ENCODE measurements at places on chromosomes 6 and 20.
A peak's percentile ranks its signal among the peaks of the same experiment; 100 is the strongest.

DNA sequence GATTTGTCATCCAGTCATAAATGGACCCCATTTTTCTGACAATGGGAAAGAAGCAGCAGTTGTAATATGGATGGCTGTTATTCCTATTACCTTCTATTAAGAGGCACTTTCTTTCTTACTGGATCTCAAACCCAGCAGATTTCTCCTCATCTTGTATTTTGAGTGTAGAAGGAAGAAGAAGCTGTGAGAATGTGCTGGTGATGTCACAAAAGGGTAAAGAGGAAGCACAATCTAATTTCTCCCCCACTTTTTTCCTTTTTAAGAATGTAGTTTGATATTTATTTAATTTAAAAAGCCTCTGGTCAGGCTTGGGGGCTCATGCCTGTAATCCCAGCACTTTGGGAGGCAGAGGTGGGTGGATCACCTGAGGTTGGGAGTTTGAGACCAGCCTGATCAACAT is 100.0 kb upstream of the JARID2 start:
- H3K27me3 ChIP-seq = peaks cover 8% of the 10 kb centered on the region
- H3K4me3 ChIP-seq = no peak overlapping the region
- DNase-seq = no peak
- no peak overlapping the region for H3K27ac ChIP-seq

GRCh38 chr6:120903836-120904235 is 430.4 kb downstream of the TBC1D32 start:
- no peaks in the 10 kb centered on the region for H3K27me3 ChIP-seq
- H3K4me1 ChIP-seq = no peaks in the 10 kb centered on the region
- no peak for DNase-seq
- H3K27ac ChIP-seq = no peak overlapping the region

DNA sequence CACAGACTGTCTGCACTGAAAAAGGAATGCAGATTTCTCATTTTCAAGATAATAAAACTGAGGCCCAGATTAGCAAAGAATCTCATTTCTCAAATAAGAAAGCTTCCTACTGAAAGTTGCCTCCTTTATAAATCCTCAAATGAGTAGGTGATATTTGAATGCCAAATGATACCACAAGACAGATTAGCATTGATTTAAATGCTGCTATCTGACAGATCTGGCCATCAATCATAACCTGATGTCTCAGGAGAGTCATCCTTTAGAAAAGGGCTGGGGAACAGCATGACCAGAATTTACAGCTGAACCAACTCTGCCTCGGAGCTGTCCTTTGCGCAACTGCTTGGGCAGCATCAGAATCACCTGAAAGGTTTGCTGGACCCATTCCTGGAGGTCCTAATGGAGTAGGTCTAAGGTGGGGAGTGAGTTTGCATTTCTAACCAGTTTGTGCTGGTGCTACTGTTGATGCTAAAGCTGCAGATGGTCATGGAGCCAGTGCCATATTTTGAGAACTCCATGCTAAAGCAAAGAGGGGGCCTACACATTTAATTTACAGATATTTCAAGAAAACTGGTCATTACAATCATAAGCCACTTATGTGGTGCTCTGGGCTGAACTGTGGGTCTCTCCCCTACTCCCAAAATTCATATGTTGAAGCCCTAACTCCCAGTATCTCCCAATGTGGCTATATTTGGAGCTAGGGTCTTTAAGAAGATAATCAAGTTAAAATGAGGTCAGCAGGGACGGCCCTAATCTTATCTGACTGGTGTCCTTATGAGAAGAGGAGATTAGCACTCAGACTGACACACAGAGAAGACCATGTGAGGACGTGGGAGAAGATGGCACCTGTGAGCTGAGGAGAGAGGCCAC is 295.5 kb upstream of the JARID2 start:
- H3K4me1 ChIP-seq = no peaks in the 10 kb centered on the region
- no peak for DNase-seq
- peaks cover 7% of the 10 kb centered on the region for H3K36me3 ChIP-seq

GRCh38 chr6:135212935-135213334 is 31.8 kb downstream of the MYB start:
- peaks cover 20% of the 10 kb centered on the region for H3K4me1 ChIP-seq
- H3K4me3 ChIP-seq = peak overlapping the region; percentile 60
- H3K27ac ChIP-seq = peak overlapping the region; percentile 76

DNA sequence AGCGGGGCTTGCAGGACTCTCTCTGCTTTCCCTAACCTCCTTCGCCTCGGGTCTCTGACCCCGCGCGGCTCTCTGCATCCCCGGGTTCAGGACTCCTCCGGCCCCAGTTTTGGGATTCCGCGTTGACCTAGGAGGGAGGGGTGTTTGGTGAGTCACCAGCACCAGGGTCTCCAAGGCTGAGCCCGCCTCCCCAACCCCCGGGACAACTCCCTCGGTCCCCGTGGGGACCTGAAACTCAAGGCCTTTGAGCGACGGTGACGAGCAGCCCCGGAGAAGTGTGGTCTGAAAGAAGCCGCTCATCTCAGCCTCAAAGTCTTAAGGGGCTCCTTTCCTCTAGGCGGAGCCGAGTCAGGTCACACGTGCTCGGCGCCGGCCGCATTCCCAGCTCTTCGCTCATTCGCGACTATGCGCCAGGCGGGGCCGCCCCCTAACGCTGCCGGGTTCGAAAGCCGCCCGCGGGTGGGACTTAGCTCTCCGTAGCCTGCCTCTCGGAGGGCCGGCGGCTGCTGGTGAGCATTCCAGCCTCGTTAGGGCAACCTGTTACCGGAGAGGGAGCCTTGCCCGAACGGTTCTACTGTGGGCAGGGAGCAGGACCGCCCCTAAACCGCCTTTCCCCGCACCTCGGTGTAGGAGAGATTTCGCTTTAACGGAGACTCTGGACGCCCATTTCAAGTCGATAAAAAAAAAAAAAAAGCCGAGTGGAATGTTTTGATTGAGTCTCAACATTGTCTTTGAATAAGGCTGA is 3.0 kb upstream of the PRDM13 start:
- H3K4me1 ChIP-seq = peaks cover 9% of the 10 kb centered on the region
- DNase-seq = no peak
- peaks cover 53% of the 10 kb centered on the region for H3K27me3 ChIP-seq
- peak overlapping the region; percentile 73 for H3K4me3 ChIP-seq
- peaks cover 18% of the 10 kb centered on the region for H3K36me3 ChIP-seq

- no peak overlapping the region for H3K4me3 ChIP-seq
- no peaks in the 10 kb centered on the region for H3K36me3 ChIP-seq
- H3K27ac ChIP-seq = no peak overlapping the region
- H3K4me1 ChIP-seq = peaks cover 6% of the 10 kb centered on the region
Measured at GRCh38 chr20:953742-954141, 37.6 kb upstream of the ANGPT4 start.

- H3K27me3 ChIP-seq = no peaks in the 10 kb centered on the region
- DNase-seq = peak; percentile 12
- H3K4me1 ChIP-seq = peaks cover 19% of the 10 kb centered on the region
- peak overlapping the region; percentile 18 for H3K4me3 ChIP-seq
- H3K36me3 ChIP-seq = peaks cover 2% of the 10 kb centered on the region
Measured at GRCh38 chr6:96468681-96469224, 52.9 kb upstream of the UFL1 start.

- no peak overlapping the region for H3K27ac ChIP-seq
- H3K4me3 ChIP-seq = no peak overlapping the region
- peaks cover 5% of the 10 kb centered on the region for H3K36me3 ChIP-seq
- no peak for DNase-seq
- H3K27me3 ChIP-seq = no peaks in the 10 kb centered on the region
Measured at GRCh38 chr20:23415959-23416583, 5.2 kb downstream of the NAPB start.

DNA sequence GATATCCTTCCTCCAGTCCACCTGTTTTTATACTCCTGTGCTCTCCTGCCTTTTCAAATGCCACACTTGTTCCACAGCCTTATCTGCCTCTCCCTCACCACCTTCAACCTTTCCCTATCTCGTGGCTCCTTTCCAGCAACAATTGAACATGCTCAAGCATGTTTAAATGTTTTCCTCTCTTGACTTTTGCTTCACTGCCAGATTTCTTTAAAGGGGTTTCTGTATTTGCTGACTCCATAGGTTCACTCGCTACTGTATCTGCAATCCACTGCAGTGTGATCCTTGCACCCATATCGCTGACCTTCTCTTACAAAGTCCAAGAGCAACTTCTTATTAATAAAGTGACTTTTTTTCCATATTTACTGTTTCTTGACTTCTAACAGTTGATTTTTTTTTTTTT is 11.2 kb upstream of the GMNN start:
- H3K27me3 ChIP-seq = no peaks in the 10 kb centered on the region
- H3K27ac ChIP-seq = no peak overlapping the region
- no peak for DNase-seq
- no peaks in the 10 kb centered on the region for H3K36me3 ChIP-seq
- peaks cover 4% of the 10 kb centered on the region for H3K4me1 ChIP-seq

GRCh38 chr20:23018941-23019340 is 16.2 kb upstream of the SSTR4 start:
- DNase-seq = no peak
- H3K4me3 ChIP-seq = no peak overlapping the region
- H3K4me1 ChIP-seq = no peaks in the 10 kb centered on the region
- H3K27me3 ChIP-seq = no peaks in the 10 kb centered on the region

DNA sequence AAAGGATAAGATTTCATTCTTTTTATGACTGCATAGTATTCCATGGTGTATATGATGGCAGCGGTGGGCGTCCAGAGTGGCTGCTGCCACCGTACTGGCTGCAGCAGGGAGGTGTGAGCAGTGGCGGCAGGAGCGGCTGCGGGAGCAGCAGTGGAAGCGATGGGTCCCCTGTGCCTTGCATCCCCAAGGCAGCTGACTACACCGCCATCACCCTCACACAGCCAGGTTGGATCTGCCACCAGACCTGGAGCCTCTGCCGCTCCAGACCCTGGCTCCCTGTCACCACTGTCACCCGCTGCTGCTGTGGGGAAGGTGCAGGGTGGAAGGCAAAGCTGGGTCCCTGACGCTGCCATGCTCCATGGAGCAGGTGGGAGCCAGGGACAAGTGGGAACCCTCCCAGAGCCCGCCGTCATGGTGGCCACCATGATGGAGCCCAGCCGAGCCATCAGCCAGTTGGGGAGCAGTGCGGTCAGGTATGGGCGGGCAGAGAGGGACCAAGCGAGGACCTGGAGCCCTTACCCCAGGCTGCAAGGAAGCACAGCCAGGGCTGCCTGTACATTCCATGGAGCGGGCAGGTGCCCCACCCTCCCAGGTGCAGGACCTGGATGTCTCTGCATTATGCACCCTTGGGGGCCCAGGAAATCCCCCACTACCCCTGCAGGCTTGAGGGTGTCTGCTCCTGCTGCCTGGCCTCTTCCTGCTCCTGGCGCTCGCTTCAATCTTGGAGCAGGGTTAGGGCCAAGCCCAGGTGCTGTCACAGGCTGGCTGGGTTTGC is 226.1 kb downstream of the OTOR start:
- H3K36me3 ChIP-seq = no peaks in the 10 kb centered on the region
- H3K4me3 ChIP-seq = no peak overlapping the region
- DNase-seq = no peak

GRCh38 chr6:149379977-149380376 is 20.1 kb upstream of the SUMO4 start:
- peaks cover 32% of the 10 kb centered on the region for H3K36me3 ChIP-seq
- H3K27me3 ChIP-seq = no peaks in the 10 kb centered on the region
- no peak overlapping the region for H3K27ac ChIP-seq
- DNase-seq = no peak
- peaks cover 57% of the 10 kb centered on the region for H3K4me1 ChIP-seq

DNA sequence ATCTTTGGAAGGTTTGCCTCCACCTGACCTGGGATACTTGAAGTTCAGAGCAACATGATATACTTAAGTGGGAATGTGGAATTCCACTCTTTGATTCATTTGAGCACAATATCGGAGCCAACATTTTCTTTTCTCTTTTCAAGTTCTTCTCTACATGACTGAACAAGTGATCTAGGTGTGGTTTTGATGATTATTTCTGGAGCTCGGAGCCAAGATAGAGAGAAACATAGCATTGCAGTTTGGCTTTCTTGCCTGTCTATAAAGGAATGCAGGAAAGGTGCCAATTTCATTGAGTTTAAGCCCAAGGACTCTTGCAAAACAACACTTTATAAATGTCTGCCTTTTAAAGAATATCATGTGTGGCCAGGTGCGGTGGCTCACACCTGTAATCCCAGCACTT is 124.2 kb upstream of the FAM83B start:
- H3K27ac ChIP-seq = no peak overlapping the region
- no peaks in the 10 kb centered on the region for H3K36me3 ChIP-seq
- DNase-seq = no peak
- no peaks in the 10 kb centered on the region for H3K27me3 ChIP-seq
- no peak overlapping the region for H3K4me3 ChIP-seq

- H3K4me3 ChIP-seq = no peak overlapping the region
- H3K27me3 ChIP-seq = peaks cover 24% of the 10 kb centered on the region
- H3K36me3 ChIP-seq = no peaks in the 10 kb centered on the region
- no peaks in the 10 kb centered on the region for H3K4me1 ChIP-seq
- no peak for DNase-seq
Measured at GRCh38 chr6:85764844-85765243, 122.2 kb upstream of the SYNCRIP start.

DNA sequence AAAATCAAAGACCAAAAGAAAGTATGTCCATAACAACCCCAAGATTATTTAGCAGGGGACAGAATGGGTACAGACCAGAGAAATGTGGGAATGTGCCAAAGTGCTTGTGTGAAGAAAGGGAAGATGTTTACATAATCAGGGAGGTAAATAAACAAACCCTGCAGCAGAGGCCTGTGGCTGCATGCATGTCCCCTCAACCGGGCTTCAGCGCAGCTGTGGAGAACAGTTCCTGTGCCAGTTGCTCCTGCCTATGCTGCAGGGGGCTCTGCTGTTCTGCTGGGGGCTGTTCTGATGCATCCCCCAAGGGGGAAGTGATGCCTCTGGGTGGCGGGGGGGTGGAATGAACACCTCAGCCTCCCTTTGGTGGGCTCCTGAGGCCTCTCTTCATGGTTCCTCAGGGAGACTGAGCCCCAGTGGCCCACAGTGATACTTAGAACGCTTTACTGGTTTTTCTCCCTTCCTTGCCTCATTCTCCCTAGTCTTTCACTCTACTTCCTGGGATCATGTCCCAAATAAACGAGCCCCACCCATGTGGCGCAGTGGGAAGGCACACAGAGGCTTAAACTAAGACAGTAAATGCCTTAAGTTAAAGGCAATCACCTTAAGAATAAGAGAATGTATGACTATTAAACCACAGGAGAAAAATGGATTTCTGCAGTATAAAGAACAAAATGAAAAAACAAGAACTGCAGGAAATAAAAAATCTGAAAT is 23.0 kb downstream of the RAB23 start:
- no peak for DNase-seq
- no peaks in the 10 kb centered on the region for H3K27me3 ChIP-seq
- H3K4me3 ChIP-seq = no peak overlapping the region
- no peaks in the 10 kb centered on the region for H3K4me1 ChIP-seq
- H3K36me3 ChIP-seq = no peaks in the 10 kb centered on the region

GRCh38 chr6:154318721-154319120 is 37.9 kb downstream of the IPCEF1 start:
- no peak for DNase-seq
- H3K27ac ChIP-seq = no peak overlapping the region
- no peaks in the 10 kb centered on the region for H3K4me1 ChIP-seq

DNA sequence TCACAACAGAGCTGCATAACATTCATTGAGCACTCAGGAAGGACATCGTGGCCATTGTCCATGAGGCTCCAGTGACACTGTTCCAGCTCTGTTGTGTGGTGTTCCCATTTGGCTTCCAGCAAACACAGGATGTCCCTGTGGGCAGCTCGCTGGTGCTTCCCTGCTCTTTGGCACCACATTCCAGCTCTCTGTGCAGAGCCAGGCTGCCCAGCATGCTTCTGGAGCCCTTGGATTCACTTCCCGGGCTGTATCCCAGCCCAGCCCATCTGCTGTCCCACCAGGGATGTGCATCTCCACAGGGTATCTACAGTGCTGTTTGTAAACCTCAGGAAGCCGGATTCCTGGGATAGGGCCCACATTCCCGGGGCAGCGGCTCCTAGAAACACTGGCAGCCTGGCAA is 57.2 kb downstream of the CTCFL start:
- no peak for DNase-seq
- no peaks in the 10 kb centered on the region for H3K36me3 ChIP-seq
- peaks cover 8% of the 10 kb centered on the region for H3K4me1 ChIP-seq
- H3K27me3 ChIP-seq = no peaks in the 10 kb centered on the region

Data from naive thymus-derived CD8-positive, alpha-beta T cell (primary cell).